Caco-2 (cell line): ENCODE measurements at places on chromosomes 4 and X.

- no peak for DNase-seq
Measured at GRCh38 chrX:68669871-68670270, 22.4 kb downstream of the STARD8 start.

DNA sequence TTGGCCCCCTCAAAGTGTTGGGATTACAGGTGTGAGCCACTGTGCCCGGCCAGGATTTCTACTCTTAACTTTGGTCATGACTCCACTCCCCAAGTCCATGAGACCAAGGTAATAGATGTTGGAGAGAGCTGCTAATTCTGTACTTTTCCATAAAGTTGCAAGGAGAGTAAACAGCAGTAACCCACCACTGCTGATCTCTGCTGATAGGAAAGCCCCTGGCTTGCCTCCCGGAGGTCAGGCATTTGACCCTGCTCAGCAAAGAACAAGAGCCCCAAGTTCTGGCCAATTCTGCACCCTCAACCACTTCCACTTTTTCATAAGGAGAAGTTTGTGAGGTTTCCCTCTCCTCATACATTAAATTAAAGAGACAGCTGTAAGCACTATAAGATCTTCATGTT, 143.0 kb downstream of the RASL11B start:
- no peak for DNase-seq

DNA sequence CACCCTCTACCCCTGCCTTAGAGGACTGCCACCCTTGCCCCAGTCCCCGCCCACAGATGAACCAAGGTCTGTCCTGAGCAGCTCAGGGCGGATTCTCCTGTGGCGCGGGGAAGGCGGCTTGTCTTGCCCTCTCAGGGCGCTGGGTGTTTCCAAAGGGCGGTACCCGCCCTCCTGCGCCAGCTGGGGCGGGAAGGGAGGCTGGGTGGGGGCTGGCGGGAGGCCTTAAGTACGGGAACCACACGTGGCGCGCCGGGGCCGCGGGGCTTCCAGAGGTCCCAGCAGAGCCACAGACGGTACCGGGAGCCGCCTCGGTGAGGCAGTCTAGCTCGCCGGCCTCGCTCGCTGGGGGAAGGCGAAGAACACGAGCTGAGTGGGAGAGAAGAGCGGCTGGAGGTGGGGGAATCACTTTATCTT, 361.1 kb downstream of the MID1IP1 start:
- no peak for DNase-seq

- no peak for DNase-seq
Measured at GRCh38 chr4:53855581-53856250, 208.7 kb downstream of the CHIC2 start.

GRCh38 chr4:145490796-145491195, 9.1 kb downstream of the SMAD1 start:
- DNase-seq, result no peak

- DNase-seq, result no peak
Measured at GRCh38 chr4:168138143-168138542, 45.8 kb downstream of the ANXA10 start.

- DNase-seq, result peak; percentile 17
Measured at GRCh38 chr4:102610007-102610406, 108.8 kb downstream of the NFKB1 start.

DNA sequence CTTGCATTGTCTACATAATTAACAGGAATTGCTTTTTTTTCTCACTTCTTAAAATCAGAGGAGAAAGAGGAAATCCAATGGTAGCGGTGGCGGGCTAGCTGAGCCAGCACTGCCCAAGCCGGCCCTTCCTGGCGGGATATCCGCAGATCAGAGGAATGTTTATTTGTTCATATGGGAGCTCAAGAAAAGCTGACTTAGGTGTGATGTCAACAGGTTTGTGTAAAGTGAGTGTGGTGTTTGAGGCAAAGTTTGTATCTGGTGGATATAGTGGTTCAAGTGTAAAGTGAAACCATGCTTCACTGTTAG, 466 bp upstream of the SLC39A8 start:
- DNase-seq, result no peak

DNA sequence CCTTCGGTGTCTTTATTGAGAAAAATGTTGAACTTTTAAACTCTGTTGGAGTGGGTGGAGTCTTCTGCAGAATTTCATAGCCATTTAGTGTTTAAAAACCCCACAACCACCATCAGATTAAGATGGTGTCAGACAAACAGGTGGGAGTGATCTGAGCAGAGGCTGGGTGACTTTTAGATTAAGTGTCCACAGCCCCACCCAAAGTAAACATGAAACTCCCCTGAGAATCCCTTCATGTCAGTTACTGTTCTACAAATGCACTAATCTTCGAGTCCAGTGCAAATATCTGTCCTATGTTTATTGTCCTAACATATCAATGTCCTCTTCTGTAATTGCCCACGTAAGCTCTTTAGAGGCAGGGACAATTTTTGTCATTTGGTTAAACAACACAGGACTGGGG, 175.6 kb upstream of the RBPJ start:
- DNase-seq, result peak; percentile 77

GRCh38 chr4:145055533-145056257, 42.3 kb downstream of the ANAPC10 start:
- DNase-seq, result no peak

GRCh38 chr4:95256108-95256835, 292.5 kb downstream of the UNC5C start:
- no peak for DNase-seq

DNA sequence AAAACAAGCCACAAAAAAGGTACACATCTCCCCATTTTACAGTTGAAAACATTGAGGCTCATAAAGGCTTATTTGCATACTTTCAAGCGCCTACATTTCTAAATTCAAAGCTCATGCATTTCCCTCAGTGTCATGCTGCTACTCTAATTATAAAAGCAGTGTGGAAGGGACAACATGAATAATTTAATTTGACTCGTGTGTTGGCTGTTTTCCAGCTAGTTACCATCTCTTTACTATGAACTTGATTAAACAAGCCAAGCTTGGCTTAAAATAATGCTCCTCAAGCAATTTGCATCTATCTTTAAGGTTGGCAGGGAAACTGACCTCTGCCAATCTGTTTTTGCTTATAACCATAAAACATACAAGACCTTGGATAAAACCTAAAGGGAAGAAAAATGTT, 252.5 kb upstream of the NEIL3 start:
- no peak for DNase-seq

DNA sequence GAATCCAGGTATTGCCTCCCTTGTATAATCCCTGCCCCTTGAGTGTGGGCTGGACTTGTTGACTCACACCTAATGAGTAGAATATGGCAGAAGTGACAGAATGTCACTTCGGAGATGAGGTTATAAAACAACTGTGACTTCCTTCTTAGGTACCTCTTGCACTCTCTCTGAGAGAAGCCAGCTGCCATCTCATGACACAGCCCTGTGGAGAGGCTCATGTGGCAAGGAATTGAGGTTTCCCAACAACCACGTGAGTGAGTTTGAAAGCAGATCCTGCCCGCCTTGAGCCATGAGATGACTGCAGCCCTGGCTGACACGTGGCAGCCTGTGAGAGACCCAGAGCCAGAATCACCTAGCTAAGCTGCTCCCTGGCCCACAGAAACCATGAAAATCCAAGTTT, 13.5 kb downstream of the ASB11 start:
- no peak for DNase-seq

- no peak for DNase-seq
Measured at GRCh38 chrX:97167333-97167732, 283.6 kb downstream of the RPA4 start.

- no peak for DNase-seq
Measured at GRCh38 chr4:8285143-8285975, 15.8 kb downstream of the HTRA3 start.

DNA sequence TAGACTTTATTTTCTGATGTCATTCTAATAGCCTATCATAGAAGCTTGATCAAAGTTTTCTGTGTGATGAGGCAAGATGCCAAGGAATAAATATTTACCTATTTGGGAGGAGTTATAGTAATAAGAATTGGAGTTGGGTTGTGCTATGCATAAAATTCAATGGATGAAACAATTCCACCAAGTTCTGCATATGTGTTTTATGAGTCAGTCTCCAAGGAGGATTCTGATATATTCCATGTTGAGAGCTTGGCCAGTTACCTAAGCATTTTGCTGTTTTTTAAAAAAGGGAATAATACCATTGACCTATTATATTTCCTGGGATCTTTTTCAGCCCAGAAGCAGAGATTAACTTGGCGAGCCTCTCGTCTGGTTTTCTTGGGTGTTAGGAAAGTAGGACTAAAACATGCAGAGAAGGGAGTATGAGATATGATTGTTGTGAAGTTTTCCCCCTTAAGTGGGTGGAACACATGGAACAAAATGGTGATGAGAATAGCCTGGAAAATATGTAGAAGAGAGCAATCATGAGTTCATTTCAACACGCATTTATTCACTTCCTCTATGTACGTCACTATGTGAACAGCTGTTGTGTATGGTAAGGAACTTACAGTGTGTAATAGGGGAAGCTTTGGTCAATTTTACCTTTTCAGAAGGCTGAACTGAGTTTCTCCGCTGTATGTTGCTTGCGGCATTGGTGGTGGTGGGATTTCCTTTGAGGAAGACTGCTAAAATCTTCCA, 39.2 kb downstream of the POLA1 start:
- no peak for DNase-seq

DNA sequence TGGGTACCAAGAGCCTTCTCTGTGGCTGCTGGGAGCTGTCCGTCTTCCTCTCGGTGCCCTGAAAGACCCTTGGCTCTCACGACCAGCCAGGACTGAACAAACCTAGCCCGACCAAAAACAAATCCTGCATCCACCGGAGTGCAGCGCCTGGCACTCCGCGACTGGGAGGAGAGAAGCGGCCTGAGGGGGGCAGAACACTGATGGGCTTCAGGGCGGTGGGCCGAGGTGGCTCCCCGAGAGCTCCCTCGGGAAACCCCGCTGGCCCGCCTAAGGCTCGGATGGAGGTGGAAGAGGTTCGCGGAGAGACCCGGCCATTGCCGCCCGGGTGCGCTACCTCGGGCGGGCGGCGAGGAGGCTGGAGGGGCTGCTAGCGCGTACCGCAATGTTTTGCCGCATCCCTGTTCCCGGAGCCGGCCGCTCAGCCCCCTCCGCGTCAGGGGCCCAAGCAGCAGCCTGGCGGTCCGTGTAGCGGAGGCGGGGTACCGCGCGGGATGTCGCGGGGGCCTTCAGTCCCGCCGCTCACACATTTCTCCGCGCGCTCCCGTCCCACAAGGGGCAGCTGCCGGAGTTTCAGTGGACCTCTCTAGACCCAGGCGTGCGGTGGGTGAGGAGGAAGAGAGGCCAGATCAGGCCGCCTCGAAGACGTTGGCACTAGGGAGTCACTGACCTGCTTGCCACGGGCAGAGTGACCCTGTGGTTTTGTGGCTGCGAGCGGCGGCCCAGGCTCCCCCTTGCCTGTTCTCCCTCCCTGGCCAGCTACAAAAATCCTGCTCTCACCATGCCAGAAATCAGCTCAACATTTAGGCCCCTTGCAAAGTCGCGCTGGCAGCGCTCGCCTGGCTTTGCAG, 2.2 kb downstream of the SLITRK4 start:
- no peak for DNase-seq

DNA sequence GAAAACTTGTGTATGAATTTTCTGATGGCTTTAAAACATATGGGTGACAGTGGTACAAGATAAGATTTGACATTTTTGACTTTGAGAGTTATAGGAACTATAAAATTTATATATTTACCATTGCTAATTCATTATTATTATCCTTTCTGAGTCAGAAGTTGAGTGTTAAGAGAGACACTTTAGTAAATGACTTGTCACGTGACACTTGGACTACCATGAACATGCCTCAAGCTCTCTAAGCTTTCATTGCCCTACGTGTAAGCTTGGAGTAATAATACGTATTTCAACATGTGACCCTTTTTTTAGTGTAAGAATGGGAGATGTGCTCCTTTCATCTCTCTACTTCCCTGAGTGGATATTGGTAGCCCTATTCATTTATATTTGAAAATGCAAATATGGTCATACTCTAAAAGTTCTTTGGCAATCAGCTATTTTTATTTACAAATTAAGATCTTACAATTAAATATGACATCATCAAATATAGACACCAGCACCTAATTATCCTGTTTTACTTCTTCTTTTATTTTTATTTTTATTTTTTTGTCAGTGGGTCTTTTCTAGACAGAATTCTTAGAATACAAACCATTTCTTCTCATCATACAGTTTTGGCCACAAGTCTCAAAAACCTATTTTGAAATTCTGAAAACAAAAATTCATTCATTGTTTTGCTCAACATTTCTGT, 837.0 kb downstream of the PDHA2 start:
- no peak for DNase-seq

- DNase-seq, result no peak
Measured at GRCh38 chr4:99710681-99711345, 53.2 kb upstream of the C4orf54 start.

GRCh38 chr4:77174426-77174825, 17.4 kb downstream of the CCNG2 start:
- DNase-seq, result no peak

DNA sequence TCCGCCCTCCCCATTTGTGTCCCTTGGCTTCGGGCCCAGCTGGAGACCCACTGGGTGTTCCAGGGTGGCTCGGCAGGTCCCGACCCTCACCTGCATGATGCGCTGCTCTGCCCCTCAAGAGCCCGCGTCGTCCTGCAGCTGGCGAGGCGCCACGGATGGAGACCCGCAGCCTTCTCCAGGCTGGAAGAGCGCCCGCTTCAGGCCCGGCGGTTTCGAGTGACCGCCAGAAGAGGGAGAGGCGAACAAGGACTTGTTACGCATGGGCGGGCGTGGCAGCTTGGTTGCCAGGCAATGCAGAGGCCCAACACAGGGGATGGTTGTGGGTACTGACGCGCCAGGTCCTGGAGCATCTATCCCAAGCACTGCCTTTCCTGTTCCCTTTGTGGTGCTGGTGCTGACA, at the start of gene PDCL2:
PDCL2 (minus strand) TSS at position 232 of the 400 bp plus-strand sequence; CDS start at position 96, 136 bp downstream.
- DNase-seq, result no peak

DNA sequence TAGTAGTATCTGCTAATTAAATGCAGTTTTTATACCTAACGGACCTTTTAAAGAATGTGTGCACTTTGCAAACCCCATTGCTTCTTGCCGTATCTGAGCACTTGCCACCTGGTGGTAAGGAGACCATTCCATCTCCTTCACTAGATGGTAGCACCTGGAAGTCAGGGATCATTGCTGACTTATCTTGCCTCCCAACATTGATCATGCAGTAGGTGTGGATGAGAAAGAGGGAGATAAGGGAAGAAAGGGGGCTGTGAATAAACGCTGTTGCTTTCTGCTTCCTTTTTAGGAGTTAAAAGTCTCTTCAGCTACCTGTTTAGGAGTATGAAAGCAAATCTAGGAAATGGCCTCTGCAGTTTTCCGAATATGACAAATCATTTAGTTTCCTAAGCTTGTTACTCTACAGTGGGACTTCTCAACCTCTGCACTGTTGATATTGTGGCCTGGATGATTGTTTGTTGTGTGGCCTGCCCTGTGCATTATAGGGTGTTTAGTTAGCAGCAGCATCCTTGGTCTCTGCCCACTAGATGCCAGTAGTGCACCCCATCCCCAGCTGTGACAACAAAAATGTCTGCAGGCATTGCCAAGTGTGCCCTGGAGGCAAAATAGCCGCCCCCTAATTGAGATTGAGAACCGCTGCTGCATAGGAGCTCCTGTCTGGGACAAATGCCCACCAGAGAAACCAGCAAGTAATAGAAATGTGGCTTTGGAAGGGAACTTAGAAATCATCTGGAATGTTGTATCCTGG, 38.8 kb downstream of the GAB1 start:
- no peak for DNase-seq
